SHP77 treated with DMSO at 0.1 percent for 48 hours (cell line): ENCODE measurements at places on chromosomes 4 and X.
A peak's percentile ranks its signal among the peaks of the same experiment; 100 is the strongest.

DNA sequence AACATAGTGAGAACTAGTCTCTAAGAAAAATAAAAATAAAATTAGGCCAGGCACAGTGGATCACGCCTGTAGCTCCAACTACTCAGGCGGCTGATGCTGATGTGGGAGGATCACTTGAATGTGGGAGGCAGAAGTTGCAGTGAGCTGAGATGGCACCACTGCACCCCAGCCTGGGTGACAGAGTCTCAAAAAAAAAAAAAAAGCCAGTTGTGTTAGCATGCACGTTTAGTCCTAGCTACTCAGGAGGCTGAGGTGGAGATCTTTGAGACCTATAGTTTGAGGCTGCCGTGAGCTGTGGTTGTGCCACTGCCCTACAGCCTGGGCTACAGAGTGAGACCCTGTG is 2.5 kb downstream of the DCK start:
- DNase-seq = no peak

- no peak for DNase-seq
These were observed 3.9 kb downstream of the KIT start for GRCh38 chr4:54661686-54662085.

DNA sequence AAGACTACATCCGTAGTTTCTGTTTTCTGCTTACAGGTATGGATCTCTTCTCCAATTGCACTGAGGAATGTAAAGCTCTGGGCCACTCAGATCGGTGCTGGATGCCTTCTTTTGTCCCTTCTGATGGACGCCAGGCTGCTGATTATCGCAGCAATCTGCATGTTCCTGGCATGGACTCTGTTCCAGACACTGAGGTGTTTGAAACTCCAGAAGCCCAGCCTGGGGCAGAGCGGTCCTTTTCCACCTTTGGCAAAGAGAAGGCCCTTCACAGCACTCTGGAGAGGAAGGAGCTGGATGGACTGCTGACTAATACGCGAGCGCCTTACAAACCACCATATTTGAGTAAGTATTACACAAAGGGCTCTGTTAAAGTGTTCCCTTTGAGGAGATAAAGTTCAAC is 13.8 kb downstream of the PCDH10 start:
- no peak for DNase-seq

GRCh38 chr4:89344571-89344970 is 37.0 kb upstream of the GPRIN3 start:
- DNase-seq = no peak

- no peak for DNase-seq
These were observed 400.6 kb downstream of the PABPC4L start for GRCh38 chr4:133800966-133801365.

DNA sequence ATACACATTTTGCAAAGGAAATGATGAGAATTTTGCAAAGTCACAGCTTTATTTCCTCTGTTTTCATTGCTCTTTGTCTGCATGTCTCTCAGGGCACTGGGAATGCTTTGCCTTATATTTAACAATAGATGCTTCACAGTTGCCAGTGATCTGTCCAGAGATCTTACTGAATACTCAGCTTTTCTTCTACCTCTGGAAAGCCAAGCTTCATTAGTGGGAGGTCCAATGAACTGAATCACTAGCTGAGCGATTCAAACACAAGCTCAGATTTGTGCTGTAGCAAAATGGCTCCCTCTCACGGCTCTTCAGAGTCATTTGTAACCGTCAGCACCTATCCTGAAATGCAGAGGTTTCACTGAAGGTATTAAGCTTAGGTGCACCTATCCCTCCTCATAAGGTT is 138.9 kb downstream of the DCLK2 start:
- DNase-seq = no peak

DNA sequence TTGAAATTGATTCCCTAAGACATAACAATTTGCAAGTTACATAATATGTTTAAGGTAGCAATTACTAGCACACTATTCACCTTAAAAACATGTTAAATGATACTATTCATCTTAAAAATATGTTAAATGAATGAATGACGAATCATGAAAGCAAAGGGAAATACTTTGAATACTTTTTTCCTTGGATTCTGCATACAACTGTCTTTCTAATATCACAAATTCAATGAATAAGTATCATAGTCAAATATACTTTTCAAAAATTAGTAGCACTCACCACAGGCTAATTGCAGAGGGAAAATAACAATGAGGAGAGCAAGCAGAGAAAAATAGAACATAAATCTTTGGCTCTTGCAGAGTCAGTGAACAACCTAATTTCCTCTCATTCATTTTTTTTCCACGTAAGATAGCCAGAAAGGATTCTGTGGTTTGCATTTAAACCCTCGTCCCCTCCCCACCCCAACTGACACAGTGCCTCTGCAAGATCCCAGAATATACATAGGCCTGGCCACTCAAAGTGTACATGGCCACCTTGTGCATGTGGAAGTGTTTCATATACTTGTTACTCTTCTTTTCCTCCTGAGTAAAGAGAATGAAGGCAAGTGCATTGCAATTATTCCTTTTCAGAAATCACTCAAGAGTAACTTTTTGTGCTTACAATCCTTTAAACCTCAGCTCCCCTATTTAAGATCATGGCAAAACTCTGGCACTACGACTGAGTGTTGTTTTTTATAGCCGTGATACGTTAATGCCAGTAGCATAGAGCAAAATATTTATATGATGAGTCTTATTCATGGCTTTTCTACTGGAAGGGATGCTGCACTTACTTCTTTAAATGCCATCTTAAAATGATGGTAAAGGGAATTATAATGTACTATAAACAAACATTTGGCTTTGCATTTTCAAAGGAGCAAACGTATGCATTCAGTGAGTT is 236.4 kb downstream of the PDGFC start:
- no peak for DNase-seq

GRCh38 chrX:48800574-48801279 is 1.1 kb upstream of the HDAC6 start:
- no peak for DNase-seq

DNA sequence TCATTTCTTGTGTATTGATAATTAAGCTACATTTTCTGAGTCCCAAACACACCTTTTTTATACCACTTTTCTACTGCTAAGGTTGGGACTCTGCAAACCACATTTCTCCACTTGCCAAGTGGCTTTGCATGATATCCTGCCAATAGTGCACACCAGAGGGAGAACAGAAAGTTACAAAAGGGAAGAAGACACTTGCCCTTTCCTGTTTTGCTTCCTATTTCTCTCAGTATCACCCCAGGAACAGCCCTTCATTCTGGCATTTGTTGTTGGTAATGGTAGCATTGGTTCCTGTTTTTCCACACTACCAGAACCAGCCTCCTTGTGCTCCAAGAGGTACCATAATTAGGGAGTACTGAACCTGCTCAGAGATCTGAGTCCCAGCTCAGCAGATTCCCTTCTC is 87.1 kb downstream of the HDX start:
- DNase-seq = no peak

GRCh38 chr4:151291485-151291884 is 14.5 kb downstream of the PRSS48 start:
- DNase-seq = no peak

- no peak for DNase-seq
These were observed 38.4 kb upstream of the ENPP6 start for GRCh38 chr4:184255871-184256642.

DNA sequence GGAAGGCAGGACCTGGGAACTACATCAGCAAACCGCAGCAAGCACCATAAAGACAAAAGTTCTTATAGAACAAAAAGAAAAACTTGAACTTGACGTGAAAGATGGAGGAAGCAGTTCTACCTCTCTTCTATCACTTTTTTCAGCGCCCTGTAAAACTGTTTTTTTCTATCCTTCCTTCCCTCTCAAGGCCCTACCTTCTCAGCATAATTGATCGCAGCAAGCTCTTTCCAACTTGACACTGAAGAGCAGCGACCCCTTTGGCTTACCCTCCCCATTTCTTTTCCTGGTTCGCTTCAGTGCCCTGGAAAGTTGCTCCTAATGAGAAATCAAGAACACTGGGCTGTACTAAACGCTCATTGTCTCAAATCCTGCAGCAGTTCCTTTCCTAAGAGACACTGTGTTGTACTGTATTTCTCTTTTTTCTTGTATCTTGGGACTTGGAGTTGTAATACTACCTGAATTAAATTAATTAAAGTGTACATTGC is 150.6 kb upstream of the SLC4A4 start:
- DNase-seq = peak; percentile 22

DNA sequence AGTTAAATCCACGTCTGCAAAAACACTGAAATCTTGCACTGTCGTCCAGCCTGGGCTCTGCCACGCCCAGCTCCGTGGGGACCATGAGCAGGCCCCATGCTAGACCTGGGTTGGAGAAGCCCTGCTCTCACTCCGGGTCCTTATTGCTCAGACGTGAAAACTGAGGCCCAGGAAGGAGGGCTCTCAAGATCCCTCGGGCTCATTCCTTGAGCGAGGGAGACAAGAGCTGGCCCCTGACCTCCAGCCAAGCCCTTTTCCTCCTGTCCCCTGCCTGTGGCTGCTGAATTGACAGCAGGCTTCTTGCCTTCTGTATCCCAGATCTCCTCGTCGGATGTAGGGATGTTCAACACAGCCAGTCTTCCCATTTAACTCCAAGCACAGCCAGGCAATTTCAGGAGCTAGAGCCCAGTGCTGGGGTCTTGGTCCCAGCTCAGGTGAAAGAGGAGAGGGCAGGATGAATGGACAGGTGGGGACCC is 109.5 kb downstream of the CPZ start:
- no peak for DNase-seq

DNA sequence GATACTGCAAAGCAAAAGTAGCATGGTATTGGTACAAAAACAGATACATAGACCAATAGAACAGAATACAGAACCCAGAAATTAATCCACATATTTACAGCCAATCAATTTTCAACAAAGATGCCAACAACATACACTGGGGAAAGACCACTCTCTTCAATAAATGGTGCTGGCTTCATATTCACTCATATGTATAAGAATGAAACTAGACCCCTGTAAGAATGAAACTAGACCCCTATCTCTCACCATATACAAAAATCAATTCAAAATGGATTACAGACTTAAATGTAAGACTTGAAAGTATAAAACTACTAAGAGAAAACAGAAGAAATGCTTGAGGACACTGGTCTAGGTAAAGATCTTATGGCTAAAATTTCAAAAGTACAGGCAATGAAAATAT is 19.3 kb downstream of the TLR6 start:
- DNase-seq = no peak

GRCh38 chr4:153471698-153472093 is 5.5 kb downstream of the TMEM131L start:
- no peak for DNase-seq

DNA sequence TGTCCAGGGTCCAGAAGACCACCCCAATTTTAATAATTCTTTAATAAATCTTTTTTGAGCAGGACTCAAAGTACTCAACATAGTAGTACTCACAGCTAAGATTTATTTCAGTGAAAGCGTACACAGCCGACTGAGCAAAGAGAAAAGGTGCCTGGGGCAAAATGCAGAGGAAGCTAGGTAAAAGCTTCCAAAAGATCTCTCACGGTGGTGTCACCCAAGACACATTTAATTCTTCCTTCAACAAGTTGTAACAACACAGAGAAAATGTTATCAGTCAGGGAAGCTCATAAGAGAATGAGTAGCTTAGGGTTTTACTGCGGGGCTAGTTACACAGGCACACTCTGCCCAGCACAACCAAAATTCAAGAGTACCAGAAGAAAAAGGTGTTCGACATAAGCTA is 201.1 kb downstream of the OPHN1 start:
- no peak for DNase-seq

GRCh38 chr4:94877973-94878372 is 120.2 kb downstream of the BMPR1B start:
- DNase-seq = no peak

DNA sequence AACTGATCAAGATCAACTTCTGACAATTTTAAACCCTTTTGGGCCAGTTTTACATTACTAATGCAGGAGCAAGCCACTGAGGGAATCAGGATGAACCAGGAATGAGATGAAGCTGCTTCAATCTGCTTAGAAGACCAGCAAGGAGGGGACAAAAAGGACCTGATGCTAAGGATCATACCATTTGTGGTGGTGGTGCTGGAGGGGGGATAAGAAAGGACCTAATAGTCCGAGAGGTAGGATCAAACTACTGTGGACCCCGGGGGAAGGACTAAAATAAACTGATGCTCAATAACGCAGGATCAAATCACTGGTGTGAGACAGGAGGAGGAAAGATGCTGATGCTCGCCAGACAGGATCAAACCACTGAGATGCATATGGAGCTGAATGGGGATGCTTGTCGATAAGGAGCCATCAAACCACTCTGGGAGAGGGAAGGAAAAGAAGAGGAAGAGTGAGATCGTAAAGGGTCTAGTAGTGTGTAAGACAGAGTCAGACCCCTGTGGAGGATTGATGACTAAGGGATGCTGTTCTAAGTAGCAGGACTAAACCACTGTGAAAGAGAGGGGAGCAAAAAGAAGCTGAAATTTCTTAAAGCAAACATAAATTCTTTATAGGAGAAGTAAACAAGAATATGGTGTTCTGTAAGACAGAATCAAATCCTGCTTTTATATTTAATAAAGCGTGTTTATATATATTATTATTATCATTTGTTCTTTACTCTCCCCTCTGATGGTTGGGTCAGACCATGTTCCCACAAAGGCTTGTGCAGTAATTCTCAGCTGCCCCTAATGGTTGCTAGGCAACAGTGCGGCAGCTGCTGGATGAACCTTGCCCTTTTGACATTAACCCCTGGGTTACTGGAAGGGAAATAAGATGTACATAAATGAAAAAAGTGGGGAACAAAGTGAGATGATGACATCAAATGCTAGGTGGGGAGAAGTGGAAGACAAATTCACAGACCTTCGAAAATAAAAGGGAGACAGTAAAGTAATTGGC is 432.5 kb upstream of the FGF16 start:
- DNase-seq = peak; percentile 38

GRCh38 chr4:37666625-37667071 is 19.5 kb downstream of the RELL1 start:
- DNase-seq = no peak

DNA sequence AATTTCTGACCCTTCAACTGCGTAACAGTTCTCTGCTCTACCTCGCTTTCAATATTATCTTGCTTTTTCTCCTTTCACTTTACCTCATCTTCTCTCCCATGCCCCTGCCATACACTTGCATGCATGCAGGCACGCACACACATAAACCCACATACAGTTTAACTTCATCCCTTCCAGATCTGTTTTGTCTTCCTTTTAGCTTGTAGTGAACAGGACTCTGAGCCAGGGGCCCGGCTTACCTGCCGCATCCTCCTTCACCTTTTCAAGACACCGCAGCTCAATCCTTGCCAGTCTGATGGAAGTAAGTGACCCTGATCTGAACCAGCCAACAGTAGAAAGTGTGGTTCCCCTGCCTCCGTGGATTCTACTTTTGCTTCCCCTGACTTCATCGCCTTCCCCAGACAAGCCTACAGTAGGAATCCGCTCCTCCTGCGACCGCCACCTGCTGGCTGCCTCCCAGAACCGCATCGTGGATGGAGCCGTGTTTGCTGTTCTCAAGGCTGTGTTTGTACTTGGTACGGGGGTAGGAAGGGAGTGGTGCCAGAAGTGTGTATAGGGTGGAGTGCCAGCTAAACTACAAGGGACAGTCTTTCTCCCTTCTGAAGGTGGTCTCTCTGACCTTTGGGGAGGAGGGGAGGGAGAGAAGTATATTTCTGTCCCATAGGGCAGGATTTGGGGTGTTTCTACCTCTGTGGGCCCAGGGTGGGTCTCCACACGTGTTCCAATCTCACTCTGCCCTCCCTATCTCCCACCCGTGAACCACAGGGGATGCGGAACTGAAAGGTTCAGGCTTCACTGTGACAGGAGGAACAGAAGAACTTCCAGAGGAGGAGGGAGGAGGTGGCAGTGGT is 10.7 kb downstream of the MED12 start:
- no peak for DNase-seq
